ENCODE measurements at places on chromosomes 2 and 18.

- no peak for DNase-seq
These were observed 255.2 kb upstream of the NRP2 start for GRCh38 chr2:205427112-205427511.

- DNase-seq = no peak
These were observed 215.6 kb upstream of the NABP1 start for GRCh38 chr2:191462370-191462769.

GRCh38 chr2:116413659-116414058 is 1400.8 kb upstream of the DDX18 start:
- no peak for DNase-seq

- DNase-seq = no peak
These were observed 798.8 kb upstream of the HS6ST1 start for GRCh38 chr2:129117434-129117833.

- DNase-seq = no peak
These were observed 58.4 kb downstream of the ATOH8 start for GRCh38 chr2:85812094-85812735.

GRCh38 chr2:189783451-189783926 is 650 bp downstream of the ORMDL1 start:
- DNase-seq = no peak

DNA sequence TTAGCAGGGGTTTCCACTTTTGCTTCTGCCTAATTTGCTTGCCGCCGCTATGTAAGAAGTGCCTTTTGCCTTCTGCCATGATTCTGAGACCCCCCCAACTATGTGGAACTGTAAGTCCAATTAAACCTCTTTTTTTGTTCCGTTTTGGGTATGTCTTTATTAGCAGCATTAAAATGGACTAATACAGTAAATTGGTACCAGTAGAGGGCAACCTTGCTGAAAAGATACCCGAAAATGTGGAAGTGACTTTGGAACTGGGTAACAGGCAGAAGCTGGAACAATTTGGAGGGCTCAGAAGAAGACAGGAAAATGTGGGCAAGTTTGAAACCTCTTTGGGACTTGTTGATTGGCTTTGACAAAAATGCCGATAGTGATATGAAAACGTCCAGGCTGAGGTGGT is 216.1 kb upstream of the FSIP2 start:
- no peak for DNase-seq

DNA sequence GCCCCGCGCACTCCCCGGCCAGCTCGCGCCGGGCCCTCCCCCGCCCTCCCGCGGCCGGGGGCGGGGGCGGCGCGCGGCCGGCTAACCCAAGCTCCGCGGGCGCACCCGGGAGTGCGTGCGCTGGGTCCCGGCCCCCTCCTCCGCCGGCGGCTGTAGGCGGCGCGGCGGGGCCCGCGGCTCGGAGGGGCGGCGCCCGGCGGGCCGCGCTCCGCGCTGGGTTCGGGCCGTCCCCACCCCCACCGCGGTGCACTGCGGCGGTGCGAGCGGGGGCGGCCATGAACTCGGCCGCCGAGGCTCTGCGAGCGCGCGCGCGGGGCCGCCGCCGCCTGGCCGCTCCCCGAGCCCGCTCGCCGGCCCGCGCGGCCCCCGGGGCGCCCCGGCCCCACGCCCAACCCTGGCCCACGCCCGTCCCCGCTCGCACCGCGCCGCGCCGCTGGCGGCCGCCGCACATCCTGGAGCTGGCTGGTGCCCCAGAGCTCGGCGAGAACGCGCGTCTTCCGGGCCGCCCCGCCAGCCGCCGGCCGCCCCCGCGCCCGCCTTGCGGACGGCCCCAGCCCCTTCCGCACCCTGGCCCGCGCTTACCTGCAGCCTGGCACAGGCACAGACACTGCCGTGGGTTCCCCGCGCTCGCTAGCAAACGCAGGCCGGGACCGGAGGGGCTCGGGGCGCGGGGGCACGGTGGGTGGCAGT is at the start of gene ZBTB14:
TSS of gene ZBTB14 (minus strand) at position 496 of the 690 bp plus-strand sequence. CDS start 2,480 bp downstream, outside the sequence.
- peak; percentile 68 for DNase-seq

DNA sequence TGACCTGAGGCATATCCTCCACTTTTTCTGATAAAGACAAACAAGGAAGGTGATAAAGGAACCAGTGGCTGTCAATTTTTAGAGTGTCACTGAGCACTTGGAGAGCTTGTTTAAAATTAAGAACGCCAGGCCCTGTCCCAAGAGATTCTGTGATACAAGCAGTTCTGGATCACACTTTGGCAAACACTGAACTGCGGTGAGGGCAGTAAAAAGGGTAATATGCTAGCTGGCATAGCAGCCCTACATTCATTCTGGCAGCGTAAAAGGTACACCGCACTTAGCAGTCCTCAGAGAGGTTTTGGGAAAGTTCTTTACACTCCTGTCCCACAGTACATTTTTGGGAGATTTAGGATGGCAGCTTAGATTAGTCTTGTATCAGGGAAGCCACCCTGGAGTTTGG is 101.3 kb upstream of the CCDC150 start:
- DNase-seq = no peak

DNA sequence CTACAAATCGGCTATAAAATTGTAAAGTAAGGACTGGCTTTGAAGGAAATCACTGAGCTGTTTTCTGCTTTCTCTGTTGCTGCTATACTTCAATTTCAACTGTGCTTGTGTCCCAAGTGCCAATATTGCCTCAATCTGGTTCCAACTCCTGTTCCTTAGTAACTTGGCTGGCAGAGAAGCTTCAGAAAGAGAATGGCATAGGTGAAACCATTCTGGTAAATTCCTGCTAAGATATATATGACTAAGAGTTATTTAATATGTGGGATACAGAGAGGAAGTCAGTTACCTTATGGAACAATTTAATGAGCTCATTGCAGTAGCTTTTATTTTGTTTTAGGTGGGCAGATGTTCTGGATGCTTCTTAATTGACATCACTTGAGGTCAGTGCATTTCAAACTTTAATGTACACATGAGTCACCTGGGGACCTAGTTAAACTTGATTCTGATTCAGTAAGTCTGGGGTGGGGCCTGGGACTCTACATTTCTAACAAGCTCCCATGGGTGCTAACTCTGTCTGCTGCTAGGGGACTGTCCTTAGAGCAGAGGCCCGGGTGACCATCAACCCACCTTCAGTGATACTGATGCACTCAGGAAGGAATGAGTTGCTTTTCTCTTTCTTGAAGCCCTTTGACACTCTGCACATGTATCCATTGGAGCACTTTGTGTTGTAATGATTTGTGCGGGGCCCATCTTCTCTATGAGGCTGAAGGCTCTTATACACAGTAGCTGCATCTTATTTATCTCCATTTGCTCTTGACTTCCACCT is 47.6 kb downstream of the LIPG start:
- no peak for DNase-seq

DNA sequence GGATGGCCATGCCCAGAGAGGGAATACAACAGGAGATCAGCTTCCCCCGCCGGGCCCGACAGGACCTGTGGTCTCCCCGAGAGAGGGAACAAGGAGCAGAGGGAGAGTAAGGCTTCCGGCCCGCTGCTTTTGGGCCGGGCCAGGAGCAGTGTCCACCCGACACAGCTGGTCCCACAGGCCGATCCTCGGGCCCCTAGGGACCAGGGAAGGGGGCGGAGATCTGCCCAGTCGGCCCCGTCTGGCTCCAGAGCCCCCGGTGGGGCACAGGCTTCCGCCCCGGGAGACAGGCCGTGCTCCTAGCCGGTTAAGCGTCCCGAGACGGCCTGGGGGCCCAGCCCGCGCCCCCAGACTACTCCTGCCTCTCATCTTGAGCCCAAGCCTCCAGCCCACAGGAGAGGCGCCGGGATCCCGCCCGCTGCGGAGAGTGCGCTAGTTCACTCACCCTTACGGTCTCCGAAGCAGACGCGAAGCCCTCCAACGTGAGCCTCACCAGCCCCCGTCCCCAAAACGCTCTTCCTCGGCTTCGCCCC is at the start of gene MCFD2:
TSS of gene MCFD2 (minus strand) at position 526 of the 530 bp plus-strand sequence. CDS start 6,635 bp downstream, outside the sequence.
- no peak for DNase-seq

DNA sequence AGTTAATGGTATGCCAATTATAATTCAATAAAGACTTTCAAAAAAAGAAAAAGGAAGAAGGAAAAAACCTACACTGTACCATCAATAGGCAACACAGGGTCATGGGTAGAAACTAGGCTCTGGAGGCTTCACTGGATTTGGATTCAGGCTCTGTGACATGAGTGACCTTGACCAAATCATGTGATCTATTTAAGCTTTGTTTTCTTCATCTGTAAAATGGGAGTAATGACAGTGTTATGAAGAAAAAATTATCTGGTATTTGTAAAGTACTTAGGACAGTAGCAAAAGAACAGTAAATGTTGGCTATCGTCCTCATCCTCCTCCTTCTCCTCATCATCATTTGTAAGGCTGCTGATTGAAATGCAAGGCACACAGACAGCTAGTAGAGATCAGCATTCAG is 59.3 kb upstream of the STPG4 start:
- no peak for DNase-seq

DNA sequence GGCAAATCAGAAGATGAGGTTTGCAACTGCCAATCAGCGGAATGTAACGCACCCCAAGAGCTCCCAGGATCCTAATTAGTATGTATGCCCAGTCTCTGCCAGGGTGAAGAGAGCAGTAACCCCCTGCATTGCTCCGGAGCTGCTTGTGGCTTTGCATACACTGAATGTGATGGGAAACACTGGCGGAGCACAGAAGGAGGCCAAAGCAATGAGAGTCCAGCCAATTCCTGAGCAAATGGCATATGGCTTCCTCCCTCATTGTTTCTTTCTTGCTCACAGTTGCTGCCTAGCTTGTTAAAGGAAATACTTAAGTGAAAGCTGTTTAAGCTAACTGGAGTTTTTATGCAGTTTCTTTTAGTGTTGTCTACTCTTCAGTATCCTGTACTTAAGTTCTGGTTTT is 343.5 kb upstream of the NT5C1B start:
- no peak for DNase-seq

DNA sequence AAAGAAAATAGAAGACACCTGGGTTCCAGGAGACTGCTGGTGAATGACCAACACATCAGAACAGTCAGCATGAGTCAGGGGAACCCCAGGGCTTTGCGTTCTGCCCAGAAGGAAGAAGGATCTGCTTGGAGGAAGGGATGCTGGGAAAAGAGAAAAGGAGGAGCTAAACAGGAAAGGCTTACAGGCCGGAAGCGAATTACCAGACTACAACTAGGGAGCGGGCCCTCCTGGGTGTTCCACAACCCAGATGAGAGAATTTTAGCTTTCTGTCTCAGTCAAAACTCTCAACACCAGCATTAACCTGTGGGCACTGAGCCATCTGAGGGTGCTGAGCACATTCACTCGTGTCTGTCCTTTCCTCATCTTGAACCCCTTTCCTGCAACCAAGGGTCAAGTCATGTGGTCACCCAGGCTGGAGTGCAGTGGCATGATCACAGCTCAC is 19.2 kb downstream of the CDC42EP3 start:
- no peak for DNase-seq

- DNase-seq = no peak
These were observed 19.9 kb upstream of the BCL2L11 start for GRCh38 chr2:111100765-111101162.

DNA sequence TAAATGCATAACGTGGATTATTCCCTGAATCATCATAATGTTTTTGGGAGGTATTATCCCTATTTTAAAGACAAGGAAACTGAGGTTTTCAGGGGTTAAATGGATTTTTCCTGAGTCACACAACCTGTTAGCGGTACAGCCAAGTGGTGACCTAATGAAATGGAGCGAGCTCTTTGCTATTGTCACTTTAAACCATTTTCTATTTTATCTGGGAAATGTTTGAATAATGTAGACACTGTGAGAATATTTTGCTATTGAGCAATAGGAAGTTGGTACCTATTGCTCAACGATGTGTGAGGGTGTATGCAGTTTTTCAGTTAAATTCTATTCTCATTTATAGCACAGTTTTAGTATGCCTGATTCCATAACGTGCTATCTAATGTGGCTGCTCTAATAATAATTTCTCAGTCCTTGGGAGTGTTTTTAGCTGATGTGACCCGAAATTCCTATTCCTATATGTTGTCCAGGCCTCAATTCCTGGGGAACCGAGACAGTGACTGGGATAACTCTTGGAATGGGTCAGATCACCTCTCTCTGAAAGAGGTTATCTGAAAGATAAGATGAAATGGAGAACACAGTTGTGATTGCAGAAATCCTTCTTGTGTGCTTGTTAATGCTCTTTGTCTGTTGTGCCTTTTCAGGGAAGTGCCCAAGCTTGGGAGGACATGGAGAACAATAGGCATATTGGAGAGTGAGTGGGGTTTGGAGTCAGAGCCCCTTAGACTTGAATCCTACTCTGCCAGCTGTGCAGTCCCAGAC is 38.4 kb downstream of the ABCB11 start:
- no peak for DNase-seq

GRCh38 chr2:148479398-148479797 is 165.2 kb upstream of the EPC2 start:
- no peak for DNase-seq

GRCh38 chr2:70078384-70078783 is 8.9 kb upstream of the PCBP1 start:
- DNase-seq = no peak

GRCh38 chr2:21650569-21650968 is 526.8 kb downstream of the TDRD15 start:
- no peak for DNase-seq

GRCh38 chr2:196639180-196640030 is at the start of gene CCDC150:
CCDC150 (plus strand) TSS chr2:196639715; CDS start chr2:196639767, 52 bp downstream.
- DNase-seq = peak; percentile 91

- no peak for DNase-seq
These were observed 95.2 kb downstream of the LBH start for GRCh38 chr2:30326497-30326896.
